ENCODE measurements at places on chromosomes 5 and 9.

GRCh38 chr9:87433853-87434252 is 63.8 kb upstream of the DAPK1 start:
- no peak for DNase-seq

GRCh38 chr5:136054142-136055019 is 25.6 kb downstream of the TGFBI start:
- no peak for DNase-seq

GRCh38 chr9:122219856-122220672 is 8.7 kb downstream of the LHX6 start:
- DNase-seq: no peak

DNA sequence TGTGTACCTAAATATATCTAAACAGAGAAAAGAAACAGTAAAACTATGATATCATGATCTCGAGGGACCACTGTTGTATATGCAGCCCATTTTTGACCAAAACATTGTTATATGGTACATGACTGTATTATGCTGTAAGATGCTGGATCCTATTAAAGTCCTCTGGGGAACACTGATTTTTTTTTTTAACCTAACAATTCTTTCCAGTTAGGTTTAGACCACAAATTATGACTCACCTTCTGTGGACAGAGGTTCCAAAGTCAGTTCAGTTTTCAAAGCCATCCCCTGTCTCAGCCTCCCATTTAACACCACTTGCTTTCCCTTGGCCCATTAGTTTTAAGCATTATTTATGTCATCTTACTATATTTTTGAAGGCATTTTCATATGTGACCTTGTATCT is 27.1 kb downstream of the TRMO start:
- no peak for DNase-seq

GRCh38 chr5:141760193-141760592 is 78.2 kb upstream of the ARAP3 start:
- no peak for DNase-seq

GRCh38 chr9:136837146-136837855 is 5.0 kb upstream of the AJM1 start:
- no peak for DNase-seq

GRCh38 chr9:4299005-4299795 is 668 bp downstream of the GLIS3 start:
- no peak for DNase-seq

All from CD4-positive, alpha-beta T cell treated with Interleukin-15 for 4 hours (primary cell).